CD4-positive, alpha-beta T cell treated with Interleukin-15 for 1 hour (primary cell): ENCODE measurements at places on chromosomes 4 and X.

GRCh38 chr4:41882625-41883347 is 52.4 kb upstream of the TMEM33 start:
- no peak for DNase-seq

GRCh38 chr4:40395908-40396793 is 61.0 kb downstream of the CHRNA9 start:
- no peak for DNase-seq

DNA sequence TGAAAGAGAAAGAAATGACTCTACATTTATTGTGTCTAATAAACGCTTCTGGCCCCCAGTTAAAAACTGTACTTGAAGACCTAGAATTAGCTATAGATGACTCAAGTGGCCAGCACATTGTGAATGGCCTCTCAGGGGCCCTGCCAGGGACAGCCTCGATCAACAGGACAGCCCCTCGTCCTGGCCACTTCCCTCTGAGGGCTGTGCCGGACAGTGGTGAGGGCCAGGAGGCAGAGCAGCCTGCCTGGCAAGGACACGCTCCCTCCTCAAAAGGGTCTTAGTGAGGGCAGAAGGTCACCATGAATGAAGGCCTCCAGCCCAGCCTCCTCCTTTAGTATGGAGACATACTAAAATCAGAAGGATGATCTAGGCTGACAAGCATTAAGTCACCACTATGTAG is 16.5 kb downstream of the RNF212 start:
- no peak for DNase-seq

DNA sequence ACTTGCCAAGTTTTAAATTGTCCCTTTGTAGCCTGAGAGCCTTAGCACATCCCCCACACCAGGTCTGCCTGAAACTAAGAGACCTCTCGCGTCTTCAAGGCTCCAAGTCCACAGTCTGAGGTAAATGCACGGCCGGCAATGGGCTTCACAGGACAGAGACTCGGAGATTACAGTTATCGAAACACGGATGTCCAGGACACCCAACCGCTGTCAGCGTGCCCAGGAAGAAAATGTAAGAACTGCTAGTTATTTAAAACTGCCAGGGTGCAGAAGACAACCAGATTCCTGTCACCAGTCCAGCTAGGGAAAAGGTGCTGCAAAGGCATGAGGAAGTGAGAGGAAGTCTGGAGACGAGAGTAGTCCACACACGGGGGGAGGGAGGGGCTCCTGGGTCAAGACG is 28.9 kb downstream of the ZNF827 start:
- no peak for DNase-seq

DNA sequence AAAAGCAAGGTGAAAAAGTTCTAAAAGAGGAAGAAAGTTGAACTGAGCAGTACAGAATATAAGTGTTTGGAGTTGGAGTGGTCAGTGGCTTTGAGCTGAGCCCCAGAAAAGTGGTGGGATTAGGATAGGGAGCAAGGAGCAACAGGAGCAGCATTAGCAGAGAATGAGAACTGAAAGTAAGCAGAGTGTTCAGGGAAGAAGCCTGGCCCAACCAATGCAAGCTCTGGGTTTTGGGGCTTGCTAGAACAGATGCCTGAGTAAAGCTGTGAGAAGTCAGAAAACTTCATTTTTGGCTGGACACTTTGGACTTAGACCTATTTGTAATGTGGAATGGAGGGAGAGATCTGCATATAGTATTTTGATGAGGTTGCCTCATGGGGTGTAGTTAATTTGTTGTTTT is 17.8 kb downstream of the JADE1 start:
- DNase-seq = no peak

- no peak for DNase-seq
These were observed 48.7 kb downstream of the STAG2 start for GRCh38 chrX:124010157-124010556.

DNA sequence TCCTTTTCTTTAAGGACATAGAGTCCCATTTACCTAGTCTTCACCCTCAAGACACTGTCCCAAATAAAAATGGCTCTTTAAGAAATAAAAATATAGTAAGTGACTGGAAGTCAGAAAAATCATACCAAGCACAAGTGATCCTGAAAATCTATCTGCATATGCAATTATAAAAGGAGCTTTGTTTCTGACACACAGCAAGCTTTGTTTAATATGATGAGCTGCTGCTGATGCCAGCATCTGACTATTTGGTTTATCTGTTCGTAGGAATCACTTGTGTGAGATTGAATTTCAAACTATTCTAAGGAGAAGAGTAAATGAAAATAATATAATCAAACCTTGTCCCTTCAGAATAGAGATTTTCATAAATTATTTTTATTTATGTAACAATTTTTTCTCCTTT is 332.4 kb downstream of the PCDH7 start:
- DNase-seq = no peak

DNA sequence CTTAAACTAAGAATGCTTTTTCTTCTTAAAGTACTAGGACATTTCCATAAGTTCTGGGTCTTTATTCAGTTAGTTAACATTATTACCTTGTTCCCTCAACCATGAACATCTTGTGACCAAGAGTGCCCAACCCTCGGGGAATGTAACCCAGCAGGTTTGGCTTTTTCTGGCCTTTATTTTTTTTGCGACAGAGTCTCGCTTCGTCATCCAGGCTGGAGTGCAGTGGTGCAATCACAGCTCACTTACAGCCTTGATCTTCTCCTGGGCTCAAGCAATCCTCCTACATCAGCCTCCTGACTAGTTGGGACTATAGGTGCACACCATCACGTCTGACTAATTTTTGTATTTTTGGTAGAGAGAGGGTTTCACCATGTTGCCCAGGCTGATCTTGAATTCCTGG is 65.1 kb downstream of the USP11 start:
- DNase-seq = no peak

- DNase-seq = no peak
These were observed 106.4 kb downstream of the RTL5 start for GRCh38 chrX:72025236-72025770.

GRCh38 chr4:77599378-77599777 is 6.2 kb upstream of the CXCL13 start:
- no peak for DNase-seq

DNA sequence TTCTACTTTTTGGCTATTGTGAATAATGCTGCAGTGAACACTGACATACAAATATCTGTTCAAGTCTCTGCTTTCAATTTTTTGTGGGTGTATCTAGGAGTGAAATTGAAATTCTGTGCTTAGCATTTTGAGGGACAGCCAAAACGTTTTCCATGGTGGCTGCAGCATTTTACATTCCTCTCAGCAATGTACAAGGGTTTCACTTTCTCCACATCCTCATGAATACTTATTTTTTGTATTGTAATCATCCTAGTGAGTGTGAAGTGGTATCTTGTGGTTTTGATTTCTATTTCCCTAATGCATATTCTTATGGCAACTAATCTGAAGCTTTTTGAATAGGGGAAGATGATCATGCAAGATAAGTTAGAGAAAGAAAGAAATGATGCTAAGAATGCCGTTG is 40.3 kb downstream of the HSPA4L start:
- DNase-seq = no peak

GRCh38 chrX:20046223-20046622 is 55.4 kb upstream of the BCLAF3 start:
- DNase-seq = no peak

GRCh38 chr4:23920716-23921446 is 31.0 kb upstream of the PPARGC1A start:
- no peak for DNase-seq

- DNase-seq = no peak
These were observed 182.1 kb downstream of the SH3KBP1 start for GRCh38 chrX:19705196-19705769.

GRCh38 chr4:139655116-139655515 is 10.5 kb upstream of the MGST2 start:
- DNase-seq = no peak

GRCh38 chr4:149831656-149832208 is 16.1 kb upstream of the IQCM start:
- no peak for DNase-seq

DNA sequence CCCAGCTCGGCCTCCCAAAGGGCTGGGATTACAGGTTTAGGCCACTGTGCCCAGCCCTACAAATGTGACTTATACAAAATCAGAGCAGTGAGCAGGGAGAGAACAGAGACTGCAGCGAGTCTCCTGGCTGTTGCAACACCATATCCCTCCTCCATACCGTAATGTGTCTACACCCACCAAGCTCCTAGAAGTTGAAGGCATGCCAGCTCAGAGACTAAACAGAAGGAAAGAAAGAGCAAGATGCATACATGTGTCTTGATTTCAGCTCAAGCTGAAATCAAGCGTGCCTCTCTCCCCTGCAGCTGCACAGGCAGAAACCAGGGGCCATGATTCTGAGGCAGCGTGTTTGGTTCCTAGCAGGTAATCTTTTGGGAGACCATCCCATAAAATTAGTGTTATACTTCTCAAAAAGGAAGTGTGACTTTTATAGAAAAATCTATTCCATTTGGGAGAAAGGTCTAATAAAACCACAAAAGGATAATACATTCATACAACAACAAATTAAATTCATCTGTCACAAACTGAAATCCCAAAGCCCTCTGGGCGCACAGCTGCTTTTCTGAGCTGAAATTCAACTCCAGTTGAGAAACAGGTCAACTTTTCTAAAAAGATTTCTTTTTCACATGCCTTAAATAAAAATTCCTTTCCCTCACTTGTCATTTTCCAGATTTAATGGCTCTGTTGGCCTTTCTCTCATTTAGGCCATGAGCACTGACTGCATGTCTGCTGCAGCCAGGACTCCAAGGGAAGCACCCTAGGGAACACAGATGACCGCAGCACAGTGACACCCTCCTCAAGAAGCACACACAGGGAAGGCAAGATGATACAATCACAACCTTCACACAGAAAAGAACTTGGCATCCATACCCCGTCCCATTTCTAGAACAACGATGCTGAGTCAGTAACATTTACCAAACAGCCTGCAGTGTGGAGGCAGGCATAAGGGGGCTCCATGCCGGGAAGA is 34.4 kb downstream of the AFAP1 start:
- no peak for DNase-seq

GRCh38 chr4:153402366-153402765 is 57.9 kb downstream of the MND1 start:
- DNase-seq = no peak

- no peak for DNase-seq
These were observed 124.4 kb downstream of the CPE start for GRCh38 chr4:165502916-165503907.

- no peak for DNase-seq
These were observed 180.6 kb downstream of the OPHN1 start for GRCh38 chrX:68252664-68253063.

- no peak for DNase-seq
These were observed 11.7 kb downstream of the PITX2 start for GRCh38 chr4:110610940-110611831.

- DNase-seq = no peak
These were observed 1565.4 kb downstream of the PCDH18 start for GRCh38 chr4:135966936-135967335.

- DNase-seq = no peak
These were observed 16.1 kb upstream of the REPS2 start for GRCh38 chrX:16930392-16930791.

DNA sequence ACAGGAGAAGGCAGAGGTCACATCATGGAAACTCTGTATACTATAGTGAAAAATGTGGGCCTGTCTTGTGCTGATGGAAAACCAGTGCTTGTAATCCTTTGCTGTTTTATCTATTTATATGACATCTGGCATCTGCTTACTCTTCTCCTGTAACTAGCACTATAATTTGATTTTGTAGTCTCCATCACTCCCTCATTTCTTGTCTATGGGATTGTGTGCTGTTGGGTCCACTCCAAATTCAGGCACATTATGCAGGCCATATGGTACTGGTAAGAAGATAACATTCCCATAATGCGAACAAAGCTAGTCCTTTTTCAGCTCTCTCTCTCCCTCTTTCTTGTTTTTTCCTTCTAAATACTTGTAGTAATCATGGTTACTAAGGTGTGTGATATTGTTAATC is 581.2 kb upstream of the IGFBP7 start:
- DNase-seq = no peak

DNA sequence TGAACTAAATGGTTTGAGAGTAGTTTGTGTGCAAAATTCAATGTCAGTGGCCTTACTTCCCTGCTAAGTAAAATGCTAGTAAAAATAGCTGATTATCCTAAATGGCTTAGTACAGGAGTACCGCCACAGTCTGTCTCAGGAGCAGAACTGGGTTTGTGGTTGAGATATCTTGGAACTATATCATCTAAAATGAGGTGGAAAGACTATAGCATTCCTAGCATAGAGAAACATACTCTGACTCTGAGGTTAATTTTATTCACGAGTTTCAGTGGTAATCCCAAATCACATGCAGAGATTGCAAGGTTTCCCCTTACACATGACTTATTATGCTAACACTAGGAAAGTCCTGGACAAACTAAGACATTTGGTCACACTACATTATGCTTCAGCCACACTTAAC is 70.4 kb downstream of the OR13H1 start:
- no peak for DNase-seq

DNA sequence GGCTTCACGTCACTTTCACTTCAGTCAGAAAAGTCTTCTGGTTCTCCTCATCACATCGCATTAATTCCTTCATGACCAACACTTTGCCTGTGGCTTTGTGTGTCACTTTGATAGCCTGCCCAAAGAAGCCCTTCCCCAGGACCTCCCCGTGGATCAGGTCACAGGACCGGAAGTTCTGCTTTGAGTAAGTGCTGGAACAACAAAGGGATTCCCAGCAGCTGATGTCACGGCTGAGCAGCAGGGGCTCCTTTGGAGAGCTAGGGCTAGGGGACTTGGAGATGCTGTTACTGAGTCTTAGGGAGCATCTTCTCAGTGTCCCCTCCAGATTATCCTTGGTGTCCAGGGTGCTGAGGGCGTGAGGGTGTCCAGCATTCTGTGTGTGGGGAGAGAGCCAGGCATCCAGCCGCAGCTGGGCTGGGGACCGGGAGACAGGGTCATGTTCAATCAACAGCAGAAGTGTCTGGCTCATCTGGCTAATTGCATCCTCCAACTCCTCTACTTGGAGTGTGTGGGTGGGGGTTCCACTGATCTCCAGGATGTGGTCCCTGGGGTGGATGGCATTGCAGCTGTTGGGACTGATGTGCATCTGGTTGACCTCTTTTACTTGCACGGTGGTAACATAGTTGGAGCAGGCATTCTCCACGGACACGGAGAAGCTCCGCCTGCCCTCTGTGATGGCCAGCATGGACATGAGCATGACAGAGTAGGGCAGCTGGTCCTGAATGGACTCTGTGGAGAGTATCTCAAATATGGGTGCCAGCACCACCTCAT is 39.2 kb upstream of the ARHGAP6 start:
- no peak for DNase-seq

GRCh38 chr4:181982856-181983255 is 260.3 kb upstream of the TENM3 start:
- no peak for DNase-seq

DNA sequence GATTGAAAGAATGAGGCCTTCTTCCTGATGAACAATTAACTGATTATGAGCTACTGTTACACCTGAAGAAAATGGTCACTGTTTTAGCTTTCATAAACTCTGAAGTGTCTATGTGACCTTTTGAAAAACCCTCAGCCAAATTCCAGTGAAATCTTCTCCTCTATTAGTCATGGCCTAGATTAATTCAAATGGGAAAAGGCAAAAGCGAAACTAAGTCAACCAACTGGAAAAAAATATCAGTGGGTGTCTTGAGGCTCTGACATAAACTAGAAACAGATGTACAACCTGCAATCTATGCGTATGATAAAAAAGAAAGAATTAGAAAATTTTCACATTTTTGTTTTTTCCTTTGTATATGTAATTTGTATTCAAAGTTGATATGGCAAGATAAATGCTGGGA is 169.4 kb upstream of the BANK1 start:
- no peak for DNase-seq

GRCh38 chr4:74545448-74545847 is 100.5 kb downstream of the AREG start:
- no peak for DNase-seq

- DNase-seq = no peak
These were observed 17.7 kb downstream of the MID1 start for GRCh38 chrX:10602646-10603045.
